B cell (primary cell): ENCODE measurements at places on chromosomes 4 and X. TPM values are rescaled to one million over a fixed set of nuclear protein-coding genes. Genes with fewer than 3 reads are reported as not detected.

Gene TEC
- total RNA-seq = 8.3 and 11.7 TPM in 2 replicates

GRCh38 chrX:22047468-22047867, 15.3 kb downstream of the PHEX start:
- no peak for DNase-seq

DNA sequence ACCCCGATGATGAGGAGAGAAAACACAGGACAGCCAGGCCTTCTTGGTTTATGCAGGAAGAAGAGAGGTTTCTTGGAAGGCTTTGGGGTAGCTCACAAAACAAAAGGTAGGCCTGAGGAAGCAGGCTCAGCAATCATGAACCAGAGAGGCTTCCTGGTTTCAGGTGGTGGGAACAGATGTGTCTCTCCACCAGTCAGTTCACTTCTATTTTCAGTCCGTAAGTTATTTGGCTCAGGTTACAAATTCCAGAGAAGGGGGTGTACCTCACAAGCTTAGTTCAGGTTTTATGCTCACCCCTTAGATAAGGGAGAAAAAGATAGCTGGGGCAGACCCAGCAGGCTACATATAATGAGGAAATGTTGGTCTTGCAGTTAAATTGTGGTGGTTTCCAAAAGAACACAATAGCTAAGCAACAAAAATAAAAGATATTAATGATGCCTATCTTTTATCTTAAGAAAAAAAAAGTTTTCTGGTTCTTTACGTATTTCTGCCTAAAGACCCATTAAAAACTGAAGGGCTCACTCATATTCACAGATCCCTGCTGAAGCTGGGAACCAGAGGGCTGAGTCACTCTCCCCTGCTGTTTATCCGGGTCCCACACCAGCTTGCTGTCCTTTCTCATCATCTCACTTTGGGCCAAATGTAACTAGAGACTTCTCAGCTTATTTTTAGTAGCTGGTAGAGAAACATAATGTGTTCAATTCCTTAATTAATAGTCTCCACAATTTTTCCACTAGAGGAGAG, 177.0 kb downstream of the CAMK2D start:
- DNase-seq = no peak

GRCh38 chr4:11397819-11398610, 30.7 kb downstream of the HS3ST1 start:
- DNase-seq = no peak

DNA sequence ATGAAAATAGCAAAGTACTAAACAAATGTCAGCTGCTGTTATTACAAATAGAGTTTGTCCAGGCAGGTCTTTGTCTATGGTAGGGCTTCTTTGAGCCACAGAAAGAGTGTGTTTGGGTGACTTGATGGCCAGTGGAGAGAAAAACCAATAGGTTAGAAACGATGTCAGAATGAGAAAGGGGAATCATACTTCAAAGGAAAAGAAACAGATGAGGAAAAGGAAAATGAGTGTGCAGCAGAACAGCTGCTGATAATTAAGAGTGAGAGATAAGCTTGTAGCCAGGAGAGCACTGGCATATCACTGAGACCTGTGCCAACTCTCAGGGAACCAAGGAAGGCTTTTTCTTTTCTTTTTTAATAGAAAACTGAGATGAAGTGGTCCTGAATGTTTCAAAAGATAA, 257.2 kb downstream of the ARHGAP24 start:
- DNase-seq = no peak
